ENCODE measurements at places on chromosomes 6 and 20.

GRCh38 chr6:28865401-28866204 lies 58.2 kb downstream of the TRIM27 start:
- DNase-seq: peak; percentile 42

- DNase-seq: no peak
These were observed 212.5 kb upstream of the CNR1 start for GRCh38 chr6:88378639-88379038.

- no peak for DNase-seq
These were observed 1.2 kb upstream of the COL20A1 start for GRCh38 chr20:63291811-63292210.

DNA sequence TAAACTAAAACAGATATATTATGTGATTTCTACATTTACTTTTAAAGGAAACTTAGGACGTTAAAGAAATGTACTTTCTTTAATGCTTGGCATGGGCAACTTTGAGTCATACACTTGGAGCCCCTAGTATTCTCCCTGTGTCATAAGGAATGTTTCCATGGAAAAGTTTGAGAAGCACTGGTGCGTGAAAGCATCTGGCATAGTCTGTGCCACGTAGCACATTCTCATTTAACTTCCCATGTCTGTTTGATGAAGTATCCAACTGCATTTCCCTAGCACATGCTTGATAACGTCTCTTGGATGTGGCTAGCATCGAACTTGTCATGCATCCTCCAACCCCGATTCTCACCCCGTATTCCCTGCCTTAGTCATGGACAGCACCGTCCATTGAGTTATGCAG lies 172.0 kb downstream of the TBC1D7 start:
- peak; percentile 11 for DNase-seq

GRCh38 chr6:11315743-11316437 lies 83.4 kb upstream of the NEDD9 start:
- peak; percentile 99 for DNase-seq

- DNase-seq: peak; percentile 26
These were observed 183.9 kb upstream of the MCHR2 start for GRCh38 chr6:100177956-100178355.

DNA sequence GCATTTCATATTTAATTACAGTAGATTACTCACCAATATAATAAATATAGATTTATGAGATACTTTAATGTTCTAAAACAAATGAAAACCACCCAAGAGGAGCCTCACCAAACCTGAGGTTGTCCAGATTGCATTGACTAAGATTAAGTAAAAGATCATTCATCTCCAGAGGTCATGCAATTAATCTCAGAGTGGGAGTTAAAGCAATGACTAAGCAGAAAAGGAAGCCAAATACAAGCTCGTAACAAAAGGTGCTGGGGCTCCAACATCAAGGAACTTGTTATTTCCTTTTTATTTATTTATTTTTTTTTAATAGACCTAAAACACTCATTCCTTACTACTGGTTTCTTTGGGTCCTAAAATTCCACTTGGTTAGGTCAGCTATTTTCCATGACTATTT lies 57.7 kb downstream of the RSPO3 start:
- peak; percentile 79 for DNase-seq

- DNase-seq: no peak
These were observed 721.9 kb upstream of the HS3ST5 start for GRCh38 chr6:115064680-115065079.

DNA sequence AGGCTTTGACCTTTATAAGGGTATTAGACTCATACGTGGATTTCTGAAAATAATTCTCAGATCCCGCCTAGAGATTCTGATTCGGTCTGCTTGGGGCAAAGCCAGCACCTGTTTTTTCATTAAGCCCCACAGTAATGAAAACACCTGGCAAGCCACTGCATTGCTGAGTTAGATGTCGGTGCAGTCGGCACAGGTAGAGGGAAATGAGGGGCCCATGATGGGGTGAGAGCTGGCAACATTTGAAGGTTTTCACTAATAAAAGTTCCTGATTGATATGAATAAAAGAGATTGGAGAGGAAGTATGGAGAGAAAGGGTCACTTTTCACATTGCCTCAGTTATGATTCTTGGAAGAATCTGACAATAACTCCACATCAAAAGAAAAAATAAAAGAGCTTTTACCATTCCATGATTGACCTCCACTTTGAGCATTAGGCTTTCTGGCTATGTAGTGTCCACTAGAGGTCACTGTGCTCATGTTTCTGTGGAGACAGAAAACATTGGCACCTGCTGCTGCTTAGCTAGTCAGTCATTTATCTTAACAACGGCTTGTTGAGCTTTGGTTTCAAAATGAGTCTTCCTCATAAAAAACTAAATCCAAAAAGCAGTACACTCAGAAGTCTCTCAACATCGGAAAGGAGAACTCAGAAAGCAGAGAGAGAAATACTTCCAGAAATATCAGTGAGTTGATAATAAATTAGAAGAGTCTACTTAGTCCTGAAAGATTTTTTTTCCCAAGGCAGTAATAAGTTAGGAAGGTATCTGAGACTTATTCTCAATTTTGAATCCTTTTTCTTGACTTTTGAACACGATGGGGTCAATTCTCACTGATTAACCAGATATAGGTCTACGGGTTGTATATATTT lies 53.3 kb upstream of the KLHL31 start:
- DNase-seq: peak; percentile 75

DNA sequence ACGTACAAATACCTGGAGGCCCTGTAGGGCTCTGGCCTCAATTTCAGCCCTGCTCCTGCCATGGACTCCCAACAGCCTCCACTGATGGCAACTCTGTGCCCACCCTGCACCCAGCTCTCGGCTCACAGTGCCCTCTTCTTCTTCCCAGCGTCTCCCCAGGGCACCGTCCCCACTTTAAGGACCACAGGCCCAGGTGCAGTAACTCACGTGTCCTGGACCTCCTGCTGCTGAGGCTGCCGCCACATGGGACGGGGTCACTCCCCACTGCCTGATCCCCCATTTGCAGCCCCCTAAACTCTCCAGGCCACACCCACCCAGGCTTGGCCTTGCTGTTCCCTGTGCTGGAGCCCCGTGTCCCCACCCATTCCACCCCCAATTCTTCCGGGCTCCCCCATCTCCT lies 223.4 kb downstream of the PREX1 start:
- DNase-seq: no peak

GRCh38 chr6:6560909-6561308 lies 27.6 kb upstream of the LY86 start:
- DNase-seq: no peak

Measured in fibroblast of mammary gland (primary cell).